Suppressor macrophage treated with lipopolysaccharide for 4 hours (primary cell): ENCODE measurements at places on chromosomes 2 and 18.

- peak; percentile 42 for DNase-seq
These were observed 27.8 kb upstream of the DARS1 start for GRCh38 chr2:136013136-136013685.

- no peak for DNase-seq
These were observed 557 bp downstream of the DCC start for GRCh38 chr18:52340406-52341102.

DNA sequence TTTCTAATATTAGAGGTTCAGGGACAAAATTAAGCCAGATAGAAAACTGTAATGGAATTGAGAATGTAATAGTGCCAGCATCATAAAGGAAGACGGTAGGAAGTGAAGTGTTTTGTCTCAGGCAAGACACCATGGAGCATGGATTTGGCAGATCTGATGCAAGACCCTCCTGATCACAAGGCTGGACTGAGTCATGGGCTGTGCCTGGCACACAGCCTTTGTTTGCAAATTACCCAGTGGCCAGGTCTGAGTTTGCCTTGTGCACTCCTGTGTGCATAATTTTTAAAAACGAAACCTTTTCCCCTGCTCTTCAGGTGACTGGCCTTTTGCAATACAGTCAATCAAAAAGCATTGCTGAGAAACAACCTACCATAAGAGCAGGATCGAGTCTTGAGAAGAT is 2.0 kb upstream of the UPP2 start:
- no peak for DNase-seq

DNA sequence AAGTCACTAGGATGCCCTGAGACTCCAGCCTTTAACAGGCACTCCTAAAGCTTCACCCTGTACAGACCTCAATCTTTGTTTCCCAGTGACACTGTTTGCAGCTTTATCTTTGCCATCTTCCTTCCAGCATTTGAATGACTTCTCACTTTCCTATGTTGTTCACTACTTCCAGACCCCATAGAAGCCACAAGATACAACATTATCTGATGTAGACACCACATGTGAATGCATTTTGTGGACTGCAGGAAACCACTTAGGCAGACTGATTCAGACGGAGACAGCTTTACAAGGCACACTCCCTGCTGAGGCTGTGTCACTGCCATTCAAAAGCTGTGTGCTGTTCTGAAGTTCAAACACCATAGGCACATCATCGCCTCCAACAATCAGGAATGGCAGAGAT is 67.3 kb upstream of the SPATS2L start:
- DNase-seq, result no peak

DNA sequence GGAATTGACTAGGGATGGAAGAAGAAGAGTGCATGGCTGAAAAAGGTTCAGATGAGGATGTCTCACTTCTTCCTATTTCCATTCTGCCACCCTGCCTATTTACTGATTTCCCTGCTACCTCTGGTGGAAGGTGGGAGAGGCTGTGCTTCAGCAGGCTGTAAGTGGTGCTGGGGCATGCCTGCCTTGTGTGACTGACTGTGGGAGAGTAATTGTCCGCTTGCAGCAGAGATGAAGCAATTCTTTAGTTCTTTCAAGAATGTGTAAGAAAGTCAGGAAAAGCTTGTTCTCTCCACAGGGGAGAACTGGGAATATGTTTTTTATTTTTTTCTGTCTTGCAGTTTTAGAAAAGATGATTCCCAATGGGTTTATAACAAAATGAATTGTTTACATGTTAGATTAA is 72.5 kb upstream of the NYAP2 start:
- DNase-seq, result no peak

- no peak for DNase-seq
These were observed 138.8 kb upstream of the GPC1 start for GRCh38 chr2:240296476-240297255.

GRCh38 chr18:46338766-46339165 is 234.6 kb downstream of the HAUS1 start:
- DNase-seq, result no peak

DNA sequence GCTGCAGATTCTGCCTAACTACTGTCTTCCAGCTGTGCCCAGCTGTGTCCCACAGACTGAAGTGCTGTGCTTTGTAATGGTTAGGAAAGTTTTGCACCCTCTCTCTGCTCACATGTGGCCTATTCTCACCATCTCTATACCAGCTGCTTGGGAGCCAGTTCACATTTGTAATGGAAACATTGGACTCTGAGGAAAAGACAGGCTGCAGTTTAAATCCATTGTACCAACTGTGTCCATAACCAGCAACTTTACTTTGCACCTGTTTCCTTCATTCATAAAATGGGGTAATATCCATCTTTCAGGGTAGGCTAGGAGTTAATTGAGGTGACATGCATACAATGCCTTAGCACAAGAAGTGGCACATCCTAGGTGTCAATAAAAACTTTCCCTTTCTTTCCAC is 344.0 kb downstream of the TNS1 start:
- no peak for DNase-seq

DNA sequence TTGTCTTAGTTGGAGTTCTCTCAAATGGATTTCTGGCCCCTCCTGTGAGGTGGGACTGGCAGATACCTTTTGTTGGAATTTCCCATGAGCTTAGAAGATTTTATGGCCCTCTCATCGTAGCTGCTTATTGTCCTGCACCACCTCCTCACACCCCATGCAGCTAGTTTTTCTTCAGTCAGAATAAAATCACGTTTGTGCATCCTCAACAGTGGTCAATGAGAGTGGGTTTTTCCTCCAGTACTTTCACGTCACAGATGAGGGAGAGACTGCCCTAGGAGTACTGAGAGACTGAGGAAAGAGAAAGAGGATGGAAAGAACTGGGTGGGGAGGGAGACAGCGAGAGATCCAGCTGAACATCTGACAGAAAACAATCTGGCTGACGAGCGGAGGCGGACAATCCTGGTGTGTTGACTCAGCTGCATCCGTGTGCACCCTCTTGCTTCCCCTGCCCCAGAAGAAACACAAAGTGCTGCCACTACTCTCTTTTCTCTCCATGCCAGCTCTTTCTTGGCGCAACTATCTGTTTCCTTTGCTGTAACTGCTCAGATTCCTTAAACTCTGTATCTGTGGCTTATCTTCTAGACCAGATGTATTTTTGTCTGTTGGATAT is 7.4 kb downstream of the RAPGEF4 start:
- no peak for DNase-seq

DNA sequence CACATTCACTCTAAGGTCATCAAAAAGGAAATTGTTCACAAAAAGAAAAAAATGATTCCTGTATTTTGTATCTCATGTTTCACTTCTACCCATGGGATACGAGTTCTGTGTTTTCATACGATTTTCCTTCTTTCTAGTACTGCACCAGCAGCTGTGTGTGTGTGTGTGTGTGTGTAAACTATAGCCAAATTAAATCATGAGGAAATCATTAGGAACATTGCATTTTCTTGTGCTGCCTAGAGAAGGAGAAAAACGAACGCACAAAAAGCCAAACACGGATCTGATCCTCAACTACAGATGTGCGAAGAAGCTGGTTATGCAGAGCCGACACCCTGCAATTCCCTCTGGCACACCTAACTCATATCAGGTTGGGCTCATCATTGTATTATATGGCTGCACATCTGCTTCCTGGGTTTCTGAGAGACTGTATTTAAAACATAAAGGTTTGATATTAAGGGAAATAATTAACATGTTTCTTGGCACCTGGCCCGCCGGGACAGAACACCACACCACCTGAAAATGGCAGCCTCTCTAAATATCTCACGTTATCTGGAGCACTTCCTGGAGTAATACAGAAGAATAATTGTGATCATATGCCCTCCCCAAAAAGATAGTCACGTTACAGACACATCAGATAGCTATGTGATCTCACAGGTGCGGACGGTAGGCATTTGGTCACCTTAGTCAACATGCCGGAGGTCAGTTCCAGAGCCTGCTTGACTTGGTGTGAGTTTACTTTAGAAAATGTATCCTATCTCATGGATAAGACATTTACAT is 586.3 kb upstream of the SALL3 start:
- no peak for DNase-seq

DNA sequence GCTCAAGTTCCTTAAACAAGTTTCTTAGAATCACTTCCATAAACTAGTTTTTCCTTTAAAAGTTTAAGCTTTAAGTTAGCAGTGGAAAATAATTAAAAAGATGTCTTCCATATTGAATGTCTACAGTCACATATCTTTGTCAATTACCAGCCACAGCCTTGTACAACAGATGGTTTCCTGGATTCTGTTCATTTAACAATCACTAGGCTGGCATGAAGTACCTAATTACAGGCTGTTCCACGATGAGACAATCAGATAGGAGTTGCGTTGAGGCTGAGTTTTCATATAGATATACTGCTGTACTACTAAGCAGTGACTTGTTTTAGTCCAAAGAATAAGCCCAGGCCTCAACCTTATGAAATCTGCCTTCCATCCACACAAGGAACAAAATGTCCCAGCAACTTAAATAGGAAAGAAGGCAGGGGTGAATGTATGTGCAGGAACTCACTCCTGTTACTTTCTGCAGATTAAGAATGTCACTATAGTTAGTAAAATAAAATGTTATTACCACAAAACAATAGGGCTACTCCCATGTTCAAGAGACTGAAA is 131.0 kb downstream of the ZAP70 start:
- no peak for DNase-seq

DNA sequence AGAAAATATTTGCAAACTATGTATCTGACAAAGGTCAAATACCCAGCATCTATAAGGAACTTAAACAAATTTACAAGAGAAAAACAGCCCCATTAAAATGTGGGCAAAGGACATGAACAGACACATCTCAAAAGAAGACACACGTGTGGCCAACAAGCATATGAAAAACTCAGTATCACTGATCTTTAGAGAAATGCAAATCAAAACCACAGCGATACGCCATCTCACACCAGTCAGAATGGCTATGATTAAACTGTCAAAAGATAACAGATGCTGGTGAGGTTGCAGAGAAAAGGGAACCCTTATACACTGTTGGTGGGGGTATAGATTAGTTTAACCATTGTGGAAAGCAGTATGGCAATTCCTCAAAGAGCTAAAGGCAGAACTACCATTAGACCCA is 64.3 kb upstream of the RBMS1 start:
- DNase-seq, result no peak

GRCh38 chr2:186603286-186603685 is 13.4 kb downstream of the ITGAV start:
- DNase-seq, result peak; percentile 9

DNA sequence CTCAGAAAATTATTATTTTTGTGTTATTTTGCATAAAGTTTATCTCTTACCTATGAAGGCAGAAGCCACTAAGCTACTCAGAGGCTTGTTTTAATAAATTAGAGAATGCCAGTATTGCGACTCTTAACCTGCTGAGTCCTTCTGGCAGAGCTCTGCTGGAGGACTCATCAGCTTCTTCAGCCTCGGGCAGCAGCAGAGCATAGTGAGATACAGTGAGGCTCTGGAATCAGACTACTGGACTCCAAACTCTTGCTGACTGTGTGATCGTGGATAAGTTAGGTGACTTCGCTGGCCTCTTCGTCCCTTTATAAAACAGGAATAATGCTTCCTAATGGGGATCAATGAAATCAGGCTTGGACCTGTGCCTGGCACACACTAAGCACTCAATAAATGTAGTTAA is 1.7 kb downstream of the PTRHD1 start:
- no peak for DNase-seq

DNA sequence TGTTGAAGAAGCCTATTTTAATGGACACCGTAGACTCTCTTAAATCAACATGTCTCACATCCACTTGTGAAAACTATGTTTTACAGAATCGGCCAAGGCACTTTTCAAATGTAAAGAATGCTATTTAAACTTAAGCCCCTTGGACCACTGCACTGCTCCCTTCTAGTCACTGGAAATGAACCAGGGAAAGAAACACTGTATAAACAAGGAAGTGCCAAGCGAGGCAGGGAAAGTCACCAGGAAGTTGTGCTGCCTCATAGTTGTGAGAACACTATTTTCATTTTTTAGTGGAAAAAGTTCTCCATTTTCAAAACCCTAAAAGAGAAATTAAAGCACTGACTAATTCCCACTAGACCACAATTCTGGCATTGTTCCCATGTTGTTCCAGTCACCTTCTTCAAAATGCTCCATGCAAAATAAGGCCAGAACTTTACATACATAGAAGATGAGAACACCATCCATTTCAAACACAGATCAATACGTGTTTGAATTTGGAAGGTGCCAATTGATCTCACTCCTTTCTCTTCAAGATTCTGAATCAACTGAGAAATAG is 13.5 kb downstream of the CCDC141 start:
- DNase-seq, result no peak

DNA sequence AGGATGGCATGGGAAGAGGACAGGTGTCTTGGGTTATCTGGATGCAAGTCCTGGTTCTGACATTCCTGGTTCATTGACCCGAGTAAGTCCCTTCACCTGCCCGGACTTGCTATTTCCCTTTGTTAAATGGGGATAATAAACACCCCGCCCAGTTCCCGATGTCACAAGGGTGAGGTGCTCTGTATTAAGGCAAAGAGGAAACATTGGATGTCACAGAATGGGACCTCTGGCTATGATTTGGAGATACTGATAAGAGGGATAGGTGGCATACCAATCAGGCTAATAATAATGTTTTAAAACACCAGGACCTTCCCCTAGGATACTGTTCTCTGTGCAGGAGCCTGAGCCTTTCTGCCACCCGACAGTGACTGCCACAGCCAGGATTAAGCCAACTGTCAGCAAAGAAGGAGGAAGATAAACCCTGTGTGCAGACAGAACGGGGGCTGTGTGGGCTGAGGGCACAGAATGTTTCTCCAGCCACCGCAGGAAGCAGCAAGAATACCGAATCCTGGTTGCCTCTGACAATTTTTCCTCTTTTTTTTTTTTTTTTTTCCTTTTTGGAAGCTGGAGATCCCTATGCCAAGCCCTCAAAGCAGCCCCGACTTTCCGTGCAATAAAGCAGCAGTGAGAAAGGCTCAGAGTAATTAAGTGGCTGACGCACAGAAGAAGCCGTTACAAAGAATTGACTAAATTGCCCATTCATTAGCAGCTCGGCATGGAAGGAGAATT is 336.6 kb downstream of the SMAD2 start:
- DNase-seq, result no peak

DNA sequence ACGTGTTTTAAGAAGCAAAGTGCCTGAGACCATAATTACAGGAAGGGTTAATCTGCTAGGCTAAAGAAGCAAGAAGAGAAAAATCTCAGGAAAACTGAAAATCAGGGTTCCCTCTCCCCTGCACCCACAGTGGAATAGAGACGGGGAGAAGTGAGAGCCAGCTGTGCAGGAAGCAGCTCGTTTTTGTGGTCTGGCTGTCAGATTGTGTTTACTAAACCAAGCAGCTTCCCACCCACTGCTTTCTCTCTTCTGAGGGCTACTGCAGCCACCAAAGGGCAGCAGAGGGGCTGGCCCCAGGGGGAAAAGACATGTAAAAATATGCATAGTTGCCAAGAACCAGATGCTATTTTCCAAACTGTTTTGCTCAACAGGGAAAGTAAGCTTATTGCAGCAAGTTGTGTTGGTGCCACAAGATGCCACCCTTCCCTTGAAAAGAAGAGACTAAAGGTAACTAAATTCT is 72.6 kb upstream of the THUMPD2 start:
- DNase-seq, result peak; percentile 35

- peak; percentile 45 for DNase-seq
These were observed 10.7 kb upstream of the IAH1 start for GRCh38 chr2:9463698-9464034.

GRCh38 chr2:65620524-65620923 is 188.1 kb upstream of the SPRED2 start:
- no peak for DNase-seq
